ENCODE measurements at places on chromosomes 3 and 15. TPM values are rescaled to one million over a fixed set of nuclear protein-coding genes. Genes with fewer than 3 reads are reported as not detected.

- H3K4me1 ChIP-seq: no peaks in the 10 kb centered on the region
- H3K36me3 ChIP-seq: no peaks in the 10 kb centered on the region
- no peak overlapping the region for H3K4me3 ChIP-seq
- no peak for DNase-seq
- no peaks in the 10 kb centered on the region for H3K27me3 ChIP-seq
Observed at GRCh38 chr15:62320259-62320658, 155.2 kb upstream of the C2CD4B start.

- H3K36me3 ChIP-seq: peaks cover 36% of the 10 kb centered on the region
- H3K27ac ChIP-seq: no peak overlapping the region
- H3K27me3 ChIP-seq: no peaks in the 10 kb centered on the region
Observed at GRCh38 chr15:98955331-98955730, 52.3 kb downstream of the PGPEP1L start.

The CISH gene
- 1.7 TPM for total RNA-seq

GRCh38 chr15:64742385-64742784, 33.0 kb downstream of the RBPMS2 start:
- no peaks in the 10 kb centered on the region for H3K4me1 ChIP-seq
- no peak overlapping the region for H3K4me3 ChIP-seq
- no peak for DNase-seq
- H3K27ac ChIP-seq: no peak overlapping the region

DNA sequence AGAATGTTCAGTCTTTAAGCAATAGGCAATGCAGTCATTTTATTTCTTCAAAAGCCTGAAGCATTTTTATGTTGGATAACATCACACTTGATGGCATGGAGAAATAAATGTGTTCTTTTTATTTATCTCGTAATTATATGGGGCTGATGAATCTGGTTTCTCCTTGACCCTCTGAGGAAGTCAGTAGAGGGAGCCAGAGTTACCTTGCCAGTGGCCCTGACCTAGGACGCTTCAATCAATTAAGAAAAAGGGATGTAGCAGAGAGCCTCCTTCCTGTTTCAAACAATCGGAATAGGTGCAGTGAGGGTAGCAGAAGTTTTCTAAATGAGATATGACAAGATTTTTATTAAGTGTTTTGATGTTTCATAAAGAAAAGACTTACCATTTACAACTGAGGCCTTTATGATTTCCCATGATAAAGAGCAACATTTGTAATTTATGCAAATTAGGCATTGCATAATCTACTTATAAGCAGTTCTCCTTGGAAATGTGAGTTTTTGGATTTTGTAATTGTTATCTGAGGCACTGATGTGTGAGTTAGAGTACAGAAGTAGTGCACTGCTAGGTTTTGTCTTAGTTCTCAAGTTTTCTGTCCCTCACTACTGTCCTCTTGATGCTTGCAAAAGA, 129.1 kb downstream of the RAP2B start:
- H3K27me3 ChIP-seq: no peaks in the 10 kb centered on the region
- H3K27ac ChIP-seq: no peak overlapping the region
- H3K4me3 ChIP-seq: no peak overlapping the region
- no peak for DNase-seq

DNA sequence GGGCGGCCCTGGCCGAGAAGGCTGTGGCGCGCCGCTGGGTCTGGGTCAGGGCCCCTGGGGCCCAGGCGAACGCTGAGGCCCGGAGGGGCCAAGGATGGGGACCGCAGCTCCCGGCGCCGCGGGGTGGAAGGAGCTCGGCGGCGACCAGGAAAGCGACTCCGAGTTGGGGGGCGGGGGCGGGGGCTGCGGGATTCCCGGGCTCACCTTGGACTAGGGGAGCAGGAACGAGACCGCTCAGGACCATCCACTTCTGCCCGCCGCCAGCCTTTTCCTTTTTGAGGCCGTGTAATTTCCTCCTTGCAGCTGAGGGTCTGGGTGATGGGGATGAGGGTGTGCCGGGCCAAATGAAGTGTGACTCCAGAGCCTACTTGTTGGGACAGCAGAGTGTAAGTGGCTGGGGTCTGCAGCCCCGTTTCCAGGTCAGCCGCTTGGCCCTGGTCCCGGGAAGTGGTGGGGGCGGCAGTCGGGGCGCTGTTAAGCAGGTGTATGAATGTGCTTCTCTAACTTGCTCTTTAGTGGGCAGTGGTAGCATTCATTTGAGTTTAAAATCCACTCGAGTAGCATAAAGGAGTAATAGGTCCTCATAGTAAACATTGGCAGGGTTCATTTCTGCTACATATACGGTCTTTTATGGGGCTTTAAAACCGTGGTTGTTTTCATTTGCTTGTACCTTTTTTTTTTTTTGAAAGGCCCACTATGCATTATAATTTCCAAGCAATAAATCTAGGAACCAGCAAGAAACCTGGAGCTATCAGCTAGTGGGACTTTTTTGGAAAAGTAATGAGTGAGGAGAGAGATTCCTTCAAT, 717 bp downstream of the PXK start:
- peak overlapping the region; percentile 98 for H3K4me3 ChIP-seq
- DNase-seq: peak; percentile 63
- no peaks in the 10 kb centered on the region for H3K4me1 ChIP-seq
- H3K27me3 ChIP-seq: no peaks in the 10 kb centered on the region
- no peak overlapping the region for H3K27ac ChIP-seq

The FETUB gene
- total RNA-seq: not detected

GRCh38 chr3:19886404-19886803, 47.6 kb downstream of the EFHB start:
- H3K27me3 ChIP-seq: no peaks in the 10 kb centered on the region
- H3K36me3 ChIP-seq: no peaks in the 10 kb centered on the region
- no peak overlapping the region for H3K27ac ChIP-seq
- H3K4me1 ChIP-seq: no peaks in the 10 kb centered on the region

DNA sequence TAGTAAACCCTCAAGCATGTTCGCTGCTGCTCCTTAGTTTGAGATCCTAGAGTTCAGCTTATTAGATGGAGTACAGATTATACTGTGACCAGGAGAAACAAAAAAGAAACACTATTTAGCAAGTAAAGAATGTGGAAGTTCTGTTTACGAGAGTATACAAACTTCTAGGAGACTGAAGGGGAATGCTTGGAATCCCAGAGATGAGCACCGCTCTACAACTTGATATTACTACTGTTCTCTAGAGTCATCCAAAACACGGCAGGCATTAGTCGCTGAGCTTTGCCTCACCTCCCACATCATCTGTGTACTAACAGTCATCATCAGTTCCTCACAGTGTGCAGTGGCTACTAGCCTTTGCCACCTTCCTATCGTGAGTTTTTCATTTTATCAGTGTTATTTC, 121.4 kb upstream of the CHRM5 start:
- no peaks in the 10 kb centered on the region for H3K27me3 ChIP-seq
- H3K4me1 ChIP-seq: peaks cover 10% of the 10 kb centered on the region
- H3K27ac ChIP-seq: no peak overlapping the region
- H3K36me3 ChIP-seq: no peaks in the 10 kb centered on the region
- DNase-seq: no peak
- no peak overlapping the region for H3K4me3 ChIP-seq

- H3K36me3 ChIP-seq: peaks cover 10% of the 10 kb centered on the region
- H3K27me3 ChIP-seq: no peaks in the 10 kb centered on the region
- no peak overlapping the region for H3K4me3 ChIP-seq
- no peaks in the 10 kb centered on the region for H3K4me1 ChIP-seq
- no peak overlapping the region for H3K27ac ChIP-seq
Observed at GRCh38 chr3:150538324-150539208, 7.7 kb downstream of the SERP1 start.

GRCh38 chr3:23601091-23601822, 204.5 kb upstream of the UBE2E1 start:
- DNase-seq: no peak
- H3K27ac ChIP-seq: no peak overlapping the region
- peaks cover 6% of the 10 kb centered on the region for H3K4me1 ChIP-seq

The ARHGEF26 gene
- 13.7 TPM for total RNA-seq

DNA sequence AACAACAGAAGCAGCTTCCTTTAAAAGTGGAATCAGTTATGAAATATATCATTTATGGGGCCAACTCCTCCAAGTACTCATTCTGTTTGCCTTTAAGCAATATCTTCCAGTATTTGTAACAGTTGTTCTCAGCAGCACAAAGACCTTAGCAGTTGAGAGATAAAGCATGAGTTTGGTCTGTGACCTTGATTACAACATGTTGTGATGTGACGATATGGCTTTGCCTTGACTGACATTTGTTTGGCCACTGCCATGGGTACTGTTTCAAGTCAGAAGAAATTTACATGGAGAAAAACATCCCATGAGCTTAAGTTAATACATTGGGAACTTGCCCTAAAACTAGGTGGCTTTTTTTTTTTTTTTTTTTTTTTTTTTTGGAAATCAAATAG, 175.1 kb upstream of the KBTBD8 start:
- H3K36me3 ChIP-seq: no peaks in the 10 kb centered on the region
- no peak for DNase-seq
- H3K4me3 ChIP-seq: no peak overlapping the region
- peaks cover 3% of the 10 kb centered on the region for H3K4me1 ChIP-seq
- H3K27ac ChIP-seq: no peak overlapping the region

The IL1RAP gene
- 5.4 TPM for total RNA-seq

- H3K4me3 ChIP-seq: no peak overlapping the region
- no peaks in the 10 kb centered on the region for H3K4me1 ChIP-seq
- no peak for DNase-seq
- H3K27me3 ChIP-seq: no peaks in the 10 kb centered on the region
- no peaks in the 10 kb centered on the region for H3K36me3 ChIP-seq
Observed at GRCh38 chr3:72947715-72948490, 48.7 kb upstream of the PPP4R2 start.

The MAGEL2 gene
- total RNA-seq: 9.7 TPM

The USF3 gene
- total RNA-seq: 12.0 TPM

DNA sequence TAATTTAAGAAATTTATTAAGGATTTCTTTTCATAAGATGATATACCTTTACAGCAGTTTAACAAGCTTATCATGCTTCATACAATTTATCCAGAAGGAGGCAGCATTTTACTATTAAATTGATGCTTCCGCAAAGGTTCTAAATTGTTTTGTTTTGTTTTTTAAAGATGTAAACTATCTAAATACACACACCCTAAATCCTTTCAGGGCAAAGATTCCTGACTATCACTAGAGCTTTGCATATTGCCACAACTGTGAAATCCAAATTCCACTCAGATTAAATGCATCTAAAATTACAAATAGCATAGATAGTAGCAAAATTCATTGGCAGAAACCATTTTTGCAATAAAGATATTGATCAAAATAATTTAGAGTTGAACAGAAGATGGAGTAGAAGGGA, 44.5 kb upstream of the CCNL1 start:
- H3K36me3 ChIP-seq: no peaks in the 10 kb centered on the region
- H3K4me3 ChIP-seq: no peak overlapping the region
- H3K27ac ChIP-seq: no peak overlapping the region
- H3K4me1 ChIP-seq: no peaks in the 10 kb centered on the region

DNA sequence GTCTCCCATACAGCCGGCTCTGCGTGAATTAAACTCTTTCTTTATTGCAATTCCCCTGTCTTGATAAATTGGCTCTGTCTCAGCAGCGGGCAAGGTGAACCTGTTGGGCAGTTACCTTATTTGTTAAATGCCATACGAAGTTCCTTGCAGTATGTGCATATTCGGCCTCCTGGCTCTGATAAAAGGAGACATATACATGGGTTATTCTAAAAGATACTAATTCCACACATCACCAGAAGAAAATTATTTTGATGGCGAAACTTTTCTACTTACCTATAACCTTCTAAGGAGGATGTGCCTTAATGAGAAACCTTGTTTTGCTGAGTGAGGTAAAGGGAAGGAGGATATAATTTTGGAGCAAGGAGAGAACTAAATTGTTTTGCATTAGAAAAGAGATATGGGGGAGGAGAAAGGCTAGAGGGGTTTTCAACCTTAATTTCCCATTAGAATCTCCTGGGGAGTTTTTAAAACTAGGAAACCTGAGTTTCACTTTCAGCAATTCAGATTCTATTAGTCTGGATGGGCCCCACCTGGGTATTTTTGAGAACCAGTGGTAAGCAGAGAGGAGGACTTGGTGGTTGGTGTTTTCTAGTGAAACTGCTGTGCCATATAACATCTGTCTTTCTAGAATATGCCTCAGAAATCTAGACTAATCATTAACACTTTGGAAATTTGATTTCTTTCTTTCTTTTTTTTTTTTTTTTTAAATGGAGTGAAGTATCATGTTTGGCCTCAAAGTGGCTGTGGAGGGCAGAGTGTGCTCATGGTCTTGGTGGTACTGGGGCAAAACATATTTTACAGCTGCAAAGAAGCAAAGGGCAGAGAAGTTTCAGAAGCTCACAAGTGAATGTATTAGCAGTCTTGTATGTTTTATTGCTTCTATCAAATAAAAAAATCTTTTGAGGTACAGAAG, 23.0 kb downstream of the NANOGP8 start:
- H3K27me3 ChIP-seq: no peaks in the 10 kb centered on the region
- DNase-seq: no peak
- H3K27ac ChIP-seq: peak overlapping the region; percentile 79
- H3K36me3 ChIP-seq: peaks cover 4% of the 10 kb centered on the region
- H3K4me1 ChIP-seq: peaks cover 9% of the 10 kb centered on the region
- H3K4me3 ChIP-seq: peak overlapping the region; percentile 43

The PARP15 gene
- total RNA-seq: 0.18 TPM

DNA sequence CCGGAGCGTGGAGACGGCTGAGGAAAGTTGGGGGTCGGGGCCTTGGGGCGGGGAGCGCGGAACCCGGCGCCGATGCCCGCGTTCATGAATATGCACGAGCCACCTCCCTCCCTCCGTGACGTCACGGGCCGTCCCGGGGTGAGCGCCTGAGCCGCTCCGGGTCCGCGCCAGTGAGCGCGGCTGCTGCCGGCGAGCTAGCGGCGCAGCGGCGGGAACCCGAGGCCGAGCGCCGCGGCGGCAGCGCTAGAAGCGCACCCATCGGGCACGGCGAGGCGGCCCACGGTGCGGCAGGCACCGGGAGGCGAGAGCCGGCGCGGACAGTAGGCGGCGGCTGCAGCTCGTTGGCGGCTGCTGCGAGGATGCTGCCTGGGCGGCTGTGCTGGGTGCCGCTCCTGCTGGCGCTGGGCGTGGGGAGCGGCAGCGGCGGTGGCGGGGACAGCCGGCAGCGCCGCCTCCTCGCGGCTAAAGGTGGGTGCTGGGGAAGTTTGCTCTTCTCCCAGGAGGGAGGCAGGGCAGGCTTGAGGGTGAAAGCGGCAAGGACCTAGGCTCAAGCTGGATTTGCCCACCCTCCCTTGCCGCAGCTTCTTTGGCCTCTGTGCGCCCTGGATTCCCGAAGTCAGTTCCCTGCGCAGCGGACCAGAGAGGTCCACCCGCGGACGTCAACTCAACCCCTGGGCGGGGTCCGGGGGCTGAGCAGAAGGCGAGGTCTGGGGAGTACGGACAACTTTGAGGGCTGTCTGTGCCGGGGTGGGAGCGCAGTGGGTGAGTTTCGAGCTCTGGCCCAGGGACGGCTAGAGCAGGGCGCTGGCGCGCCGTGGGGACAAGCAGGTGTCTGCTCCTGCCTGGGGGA, at the start of gene CLSTN2:
Gene CLSTN2, plus strand, starts transcription at position 170 of the 850 bp plus-strand sequence.
- no peaks in the 10 kb centered on the region for H3K4me1 ChIP-seq
- DNase-seq: peak; percentile 80
- H3K4me3 ChIP-seq: peak within 1 kb of the TSS; percentile 83
- H3K27me3 ChIP-seq: peaks cover 15% of the 10 kb centered on the region

- no peaks in the 10 kb centered on the region for H3K36me3 ChIP-seq
- DNase-seq: peak; percentile 71
- no peaks in the 10 kb centered on the region for H3K4me1 ChIP-seq
- no peaks in the 10 kb centered on the region for H3K27me3 ChIP-seq
- H3K4me3 ChIP-seq: no peak overlapping the region
Observed at GRCh38 chr3:183188895-183189462, 26.4 kb upstream of the LAMP3 start.

Measured in H9 (cell line).